Spleen (tissue), 13 donors: ENCODE measurements at places on chromosomes 2 and 18.

GRCh38 chr2:23839919-23840578, 86.9 kb downstream of the ATAD2B start:
- DNase-seq, result no peak

GRCh38 chr2:75003276-75003675, 44.8 kb downstream of the POLE4 start:
- no peak for DNase-seq

GRCh38 chr2:9770308-9771100, 72.8 kb upstream of the TAF1B start:
- no peak for DNase-seq

- DNase-seq, result no peak
These were observed 597.1 kb downstream of the ARHGAP15 start for GRCh38 chr2:143726151-143726845.

DNA sequence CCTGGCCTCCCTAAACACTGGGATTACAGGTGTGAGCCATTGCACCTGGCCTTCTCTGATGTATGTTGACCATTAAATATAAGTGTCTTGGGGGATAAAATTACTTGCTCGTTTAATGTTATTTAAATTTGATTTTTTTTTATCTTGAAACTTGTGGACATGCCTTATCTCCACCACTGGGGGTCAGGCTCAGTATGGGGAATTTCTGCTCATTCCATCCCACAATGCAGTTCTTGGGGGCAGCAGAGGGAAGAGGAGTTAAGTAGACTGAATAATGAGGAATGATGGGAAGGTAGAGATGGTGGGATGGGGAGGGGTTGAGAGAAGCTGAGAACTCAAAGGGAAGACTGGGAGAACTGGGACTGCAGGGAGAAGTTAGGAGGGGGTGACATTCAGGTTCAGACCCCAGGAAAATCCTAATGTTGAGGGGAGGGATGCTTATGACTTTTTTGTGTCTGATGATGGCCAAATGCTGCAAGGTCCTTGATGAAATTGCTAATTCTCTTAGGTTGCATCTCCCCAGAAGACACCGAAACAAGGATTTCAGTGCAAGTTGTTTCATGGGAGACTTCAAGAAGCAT, 174.2 kb downstream of the MIB1 start:
- DNase-seq, result no peak

DNA sequence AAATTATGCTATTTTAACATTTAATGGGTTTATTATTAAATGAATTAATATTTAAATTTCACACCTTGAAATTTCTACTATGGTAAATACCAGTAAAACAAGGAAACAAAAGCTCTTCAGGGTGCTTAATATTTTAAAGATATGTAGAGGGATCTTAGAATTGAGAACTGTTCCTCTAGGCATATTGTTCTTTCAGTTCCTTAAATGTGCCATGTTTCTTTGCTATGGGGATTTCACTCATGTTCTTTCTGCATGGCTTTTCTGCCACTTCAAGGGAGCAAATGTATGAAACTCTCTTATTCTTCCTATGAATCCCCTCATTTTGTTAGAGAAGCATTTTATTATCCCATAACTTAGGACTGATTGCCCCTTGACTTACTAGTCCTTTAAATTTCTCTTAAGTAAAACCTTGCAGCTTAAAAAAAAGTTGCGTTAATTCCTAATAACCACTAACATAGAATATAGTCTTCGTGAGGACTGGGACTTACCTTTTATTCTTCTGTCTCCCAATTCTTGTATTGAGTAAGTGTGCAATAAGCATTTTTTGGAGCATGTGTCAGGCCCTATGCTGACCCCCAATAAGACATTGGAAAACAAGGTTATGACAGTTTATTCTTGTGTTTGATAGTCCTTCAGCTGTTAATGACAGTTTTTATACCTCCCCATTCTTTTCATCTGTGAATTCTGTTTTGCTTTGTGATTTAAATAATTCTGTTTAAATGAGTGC, 95.7 kb downstream of the BIRC6 start:
- DNase-seq, result no peak

DNA sequence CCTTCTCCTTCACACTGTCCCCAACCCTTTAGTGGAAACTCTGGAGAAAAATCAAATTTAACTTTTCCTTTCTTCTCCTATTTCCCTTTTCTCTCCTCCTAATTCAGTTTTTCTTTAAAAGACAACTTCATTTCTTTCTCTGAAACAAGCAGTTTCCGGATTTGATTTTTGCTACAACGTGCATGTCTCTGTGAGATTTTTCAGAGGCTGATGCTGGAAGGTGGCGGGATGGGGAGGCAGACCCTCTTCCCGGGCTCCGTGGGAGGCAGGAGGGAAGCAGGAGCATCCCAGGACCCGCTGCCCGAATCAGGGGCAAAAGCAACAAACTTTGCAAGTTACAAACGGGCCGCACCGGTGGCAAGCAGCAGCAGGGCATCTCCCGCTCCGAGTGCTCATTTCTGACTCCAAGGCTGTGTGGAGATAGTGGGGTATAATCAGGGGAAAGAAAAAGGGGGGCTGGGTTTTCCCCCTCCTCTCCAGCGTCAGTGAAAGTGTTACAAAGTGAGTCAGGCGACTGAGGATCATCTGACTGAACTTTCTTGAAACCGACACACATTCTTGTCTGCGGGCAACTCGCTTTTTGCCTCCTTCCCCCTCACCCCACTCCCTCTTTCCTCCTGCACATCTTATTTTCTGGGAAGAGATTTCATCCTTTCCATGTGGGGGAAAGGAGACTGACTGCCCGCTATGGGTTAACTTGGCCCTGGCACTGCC, 6.4 kb downstream of the ZEB2 start:
- peak; percentile 77 for DNase-seq

DNA sequence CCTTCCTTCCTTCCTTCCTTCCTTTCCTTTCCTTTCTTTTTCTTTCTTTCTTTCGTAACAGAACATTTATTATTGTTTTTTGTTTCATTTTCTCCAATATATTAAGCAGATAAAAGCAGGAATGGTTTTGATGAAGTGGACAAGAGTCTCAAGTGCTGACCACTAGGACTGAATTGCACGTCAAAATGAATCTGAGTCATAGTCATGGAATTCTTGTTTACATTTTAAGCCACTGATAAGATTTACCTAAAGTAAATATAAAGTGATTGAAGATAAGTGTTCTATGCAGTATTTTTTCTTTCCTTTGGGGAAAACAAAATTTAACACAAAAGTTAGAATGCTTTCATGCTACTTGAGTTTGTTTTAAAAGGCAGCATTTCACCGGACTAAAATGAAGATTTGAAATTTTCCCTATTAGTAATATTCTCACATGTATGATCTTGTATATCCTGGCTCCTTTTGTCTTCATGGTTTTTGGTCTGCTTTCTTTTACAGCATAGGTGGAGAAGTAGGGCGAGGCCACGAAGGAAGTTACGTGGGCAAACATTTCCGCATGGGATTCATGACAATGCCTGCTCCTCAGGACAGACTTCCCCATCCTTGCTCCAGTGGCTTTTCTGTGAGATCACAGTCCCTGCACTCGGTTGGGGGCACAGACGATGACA, 113.5 kb downstream of the NYAP2 start:
- DNase-seq, result no peak

GRCh38 chr2:175147186-175147585, 20.8 kb downstream of the ATF2 start:
- no peak for DNase-seq

DNA sequence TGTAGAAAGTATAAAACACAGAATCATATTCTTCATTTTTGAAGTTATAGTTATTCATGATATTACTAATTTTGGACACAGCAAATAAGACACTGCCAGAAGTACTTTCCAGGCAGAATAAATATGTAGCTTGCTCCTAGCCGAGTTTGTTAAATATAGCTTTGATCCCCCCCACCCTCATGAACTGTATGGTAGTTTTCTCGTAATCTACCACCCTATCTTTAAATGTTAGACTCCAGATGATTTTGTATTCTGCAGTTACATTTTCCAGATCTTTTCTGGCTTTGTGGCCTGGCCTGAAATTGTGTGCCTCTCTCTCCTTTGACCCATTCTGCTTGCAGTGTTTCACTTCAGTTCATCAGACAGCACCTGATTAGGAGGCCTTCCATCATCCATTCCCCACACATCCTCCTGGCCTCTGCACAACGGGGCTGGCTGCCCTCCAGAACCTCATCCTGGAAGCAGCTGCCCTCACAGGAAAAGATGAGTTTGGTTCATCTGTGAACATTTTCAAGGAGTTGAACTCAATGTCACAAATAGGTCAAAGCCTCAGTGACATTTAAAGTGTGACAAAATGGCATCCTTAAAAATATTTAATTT, 4.7 kb upstream of the KCNJ3 start:
- DNase-seq, result no peak

DNA sequence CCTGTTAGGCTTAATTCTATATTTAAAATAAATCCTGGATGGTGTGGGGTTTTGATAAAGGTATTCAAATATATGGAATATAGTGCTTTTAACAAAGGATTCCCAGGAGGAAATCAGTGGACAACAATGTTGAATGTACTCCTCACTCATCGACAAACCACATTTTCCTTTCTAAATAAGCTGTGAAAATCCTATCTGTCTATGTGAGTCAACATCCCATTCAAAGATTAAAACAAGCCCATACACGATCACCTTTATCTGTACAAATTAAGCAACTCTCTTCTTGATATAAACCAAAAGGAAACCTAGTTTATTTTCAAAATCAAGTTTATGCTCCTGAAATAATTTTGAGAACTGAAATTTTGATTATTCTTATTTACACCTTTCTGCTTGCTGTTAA, 153.4 kb downstream of the ERBB4 start:
- DNase-seq, result no peak

DNA sequence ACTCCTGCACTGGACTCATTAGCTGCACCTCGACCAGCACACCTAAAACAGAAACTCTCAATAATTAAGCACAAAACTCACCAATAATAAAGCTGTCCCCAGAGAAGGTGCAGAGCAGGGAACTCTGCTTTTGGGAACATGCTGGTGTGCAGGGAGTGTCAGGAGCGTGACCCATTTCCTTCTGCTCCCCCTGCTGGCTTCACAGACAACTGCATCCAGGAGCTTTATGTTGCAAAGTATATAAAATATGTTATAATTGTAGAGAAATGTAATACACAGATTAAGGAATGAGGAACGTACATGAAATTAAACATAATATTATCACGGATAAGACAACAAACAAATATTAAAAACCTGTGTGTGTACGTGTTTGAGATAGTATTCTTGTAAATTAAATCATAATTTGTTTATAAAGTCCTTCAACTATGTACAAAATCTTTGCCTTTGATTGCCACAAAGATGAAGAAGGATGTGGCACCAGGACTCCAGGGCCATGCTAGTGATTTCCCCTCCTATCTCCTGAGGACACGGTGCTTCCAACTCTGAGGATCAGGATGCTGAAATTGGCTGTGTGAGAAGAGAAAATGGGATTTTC, 68.6 kb upstream of the MAL start:
- DNase-seq, result no peak

DNA sequence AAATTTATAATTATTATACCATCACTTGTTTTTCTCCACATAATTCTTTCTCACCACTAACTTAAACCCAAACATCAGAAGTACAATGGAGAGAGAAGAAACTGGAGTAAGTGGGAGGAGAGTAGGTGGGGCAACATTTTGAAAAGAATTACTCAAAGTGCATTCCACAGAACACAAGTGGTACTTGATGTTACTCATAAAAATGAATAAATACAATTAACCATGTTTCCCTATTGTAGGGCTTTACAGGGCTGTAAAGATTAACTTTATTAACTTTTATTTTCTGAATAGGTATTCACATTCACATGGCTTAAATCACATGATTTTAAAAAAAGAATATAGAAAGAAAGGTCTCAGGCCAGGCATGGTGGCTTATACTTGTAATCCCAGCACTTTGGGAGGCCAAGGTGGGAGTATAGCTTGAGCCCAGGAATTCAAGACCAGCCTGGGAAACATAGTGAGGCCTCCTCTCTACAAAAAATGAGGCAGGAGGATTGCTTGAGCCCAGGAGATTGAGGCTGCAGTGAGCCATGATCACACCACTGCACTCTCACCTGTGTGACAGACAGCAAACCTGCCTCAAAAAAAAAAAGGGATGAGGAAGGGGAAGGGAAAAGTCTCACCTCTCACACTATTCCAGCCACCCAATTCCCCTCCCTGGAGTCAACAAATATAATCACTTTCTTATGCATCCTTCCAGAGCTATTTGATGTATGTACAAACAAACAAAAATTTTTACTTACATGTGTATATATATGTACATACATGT, 47.1 kb downstream of the KCNG3 start:
- no peak for DNase-seq

- DNase-seq, result no peak
These were observed 166.8 kb upstream of the RAB6C start for GRCh38 chr2:129812654-129813053.

DNA sequence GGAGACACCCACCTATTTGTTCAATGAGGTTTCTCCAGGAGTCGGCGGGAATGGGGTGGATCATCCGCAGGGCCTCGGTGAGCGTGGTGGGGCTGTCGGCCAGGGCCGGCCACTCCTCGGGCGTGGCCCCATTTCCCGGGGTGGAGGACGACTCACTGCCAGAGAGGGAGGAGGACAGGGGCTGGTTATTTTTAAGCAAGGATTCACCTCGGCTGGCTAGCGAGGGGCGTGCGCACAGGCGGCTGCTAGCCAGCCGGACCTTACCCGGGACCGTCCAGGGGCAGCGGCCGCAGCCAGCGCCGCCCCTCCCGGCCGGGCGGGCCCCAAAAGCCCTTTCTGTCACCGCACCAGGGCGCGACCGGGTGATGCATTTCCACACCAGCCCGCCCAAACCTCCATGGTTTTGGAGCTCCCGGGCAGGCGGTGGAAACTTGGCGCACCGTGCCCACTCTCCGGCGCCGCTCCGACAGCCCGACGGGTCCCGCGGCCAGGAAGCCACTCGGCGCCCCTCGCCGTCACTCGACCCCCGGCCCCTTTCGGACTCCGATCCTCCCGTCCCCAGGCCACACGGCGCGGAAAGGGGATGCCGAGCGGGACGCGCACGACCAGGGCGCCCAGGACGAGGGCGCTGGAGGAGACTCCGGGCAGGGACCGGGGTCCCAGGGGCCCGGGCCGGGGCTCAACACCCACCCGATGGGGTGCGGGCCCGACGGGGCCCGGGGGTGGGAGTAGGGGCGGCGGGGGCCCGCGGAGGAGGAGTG, 57.1 kb downstream of the SNORC start:
- DNase-seq, result no peak

DNA sequence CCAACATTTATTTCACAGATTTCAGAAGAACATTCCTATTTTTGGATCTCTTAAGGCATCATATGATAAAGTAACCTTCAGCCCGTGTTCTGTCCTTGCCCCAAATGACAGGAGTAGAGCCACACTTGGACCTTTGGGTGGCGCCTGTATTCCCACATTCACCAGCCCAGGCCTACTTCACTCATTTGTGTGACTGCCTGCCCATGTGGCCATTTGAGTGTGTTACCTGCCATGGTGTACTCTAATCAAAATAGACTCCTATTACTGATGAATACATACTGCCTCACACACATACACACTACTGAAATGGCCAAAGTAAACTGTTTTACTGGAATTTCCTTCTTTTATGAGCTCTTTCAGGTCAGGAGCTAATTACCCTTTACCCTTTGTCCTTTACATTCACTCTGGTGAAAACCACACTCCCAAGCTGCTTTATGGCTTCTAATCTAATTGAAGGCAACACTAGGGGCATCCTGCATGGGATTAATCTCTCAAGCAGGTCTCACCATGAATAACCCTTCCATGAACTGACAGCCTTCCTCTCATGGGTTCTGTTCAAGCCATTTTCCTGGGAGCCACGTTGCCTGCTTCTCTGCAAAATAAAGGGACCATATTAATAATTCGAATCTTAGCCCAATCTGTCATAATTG, 271.0 kb upstream of the GALNT5 start:
- DNase-seq, result no peak

- no peak for DNase-seq
These were observed 6.1 kb downstream of the TGIF1 start for GRCh38 chr18:3455907-3456685.
